ENCODE measurements at places on chromosomes 3 and 15.

DNA sequence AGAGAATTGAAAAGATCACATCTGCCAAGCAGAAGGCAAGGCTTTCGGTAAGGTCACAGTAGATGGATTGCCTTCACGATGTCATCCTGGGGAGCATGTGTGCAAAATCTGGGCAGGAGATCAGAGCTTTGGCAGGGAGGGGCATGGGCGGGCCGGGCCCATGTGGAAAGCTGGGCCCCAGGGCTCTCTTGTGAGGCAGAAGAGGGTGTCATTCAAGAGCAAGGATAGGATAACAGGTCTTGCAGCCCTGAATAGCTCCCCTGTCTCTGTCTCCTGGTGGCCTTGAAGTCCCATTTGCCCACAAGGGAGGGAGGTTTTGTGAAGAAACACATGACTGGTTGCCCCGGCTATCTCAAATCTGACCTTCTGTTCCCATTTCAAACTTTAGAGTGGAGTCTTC, 172.0 kb downstream of the OPA1 start:
- DNase-seq, result no peak

DNA sequence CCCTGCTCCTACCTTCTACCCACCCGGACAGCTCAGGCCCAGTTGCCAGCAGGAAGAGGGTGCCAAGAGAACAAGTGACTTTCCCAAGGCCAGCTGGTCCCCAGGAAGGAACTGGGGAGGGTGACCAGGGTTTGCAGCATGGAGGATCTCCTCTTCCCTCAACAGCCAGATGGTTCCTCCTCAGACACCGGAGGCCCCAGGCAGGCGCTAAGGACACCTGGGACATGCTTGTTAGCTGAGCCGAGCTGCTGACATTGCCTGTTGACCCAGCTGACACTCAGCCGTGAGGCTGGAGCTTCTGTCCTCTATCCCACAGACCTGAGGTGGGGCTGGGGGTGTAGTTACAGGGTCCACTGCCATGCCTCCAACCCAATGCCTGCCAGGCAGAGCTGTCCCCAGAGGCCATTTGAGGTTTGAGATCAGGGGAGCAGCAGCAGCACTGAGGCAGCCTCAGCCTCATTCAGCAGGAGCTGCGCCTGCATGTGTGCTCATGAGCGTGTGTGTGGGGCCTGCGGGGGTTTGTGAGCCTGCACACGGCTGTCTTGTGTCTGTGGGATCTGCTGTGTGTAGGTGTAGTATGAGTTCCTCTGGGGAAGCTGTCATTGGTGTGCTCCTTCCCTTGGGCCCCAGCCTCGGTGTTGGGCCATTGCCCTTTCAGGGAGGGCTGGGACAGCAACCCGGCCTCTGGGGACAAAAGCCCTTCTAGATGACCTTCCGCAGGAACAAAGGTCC, 7.1 kb downstream of the CPLX3 start:
- no peak for DNase-seq

DNA sequence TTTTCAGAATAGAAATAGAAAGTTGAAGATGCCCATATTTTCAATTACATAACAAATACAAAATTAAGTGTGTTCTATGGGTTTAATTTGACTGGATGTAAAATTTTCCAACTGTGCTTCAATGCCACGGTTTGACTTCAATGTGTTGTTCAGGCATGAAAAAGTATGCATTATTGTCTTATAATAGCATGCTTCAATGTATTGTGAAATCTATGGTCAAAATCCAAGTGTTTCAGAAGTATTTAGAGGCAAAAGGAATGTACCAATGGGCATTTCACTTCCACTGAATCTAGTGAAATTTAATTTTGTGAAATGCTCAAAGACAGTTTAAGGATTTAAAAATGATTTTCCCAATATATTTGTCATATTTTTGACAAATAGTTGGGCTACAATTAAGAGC, 16.0 kb downstream of the NEK10 start:
- DNase-seq, result no peak

- no peak for DNase-seq
These were observed 523.0 kb downstream of the FOXP1 start for GRCh38 chr3:71060536-71060935.

GRCh38 chr15:94584833-94585244, 353.5 kb downstream of the MCTP2 start:
- DNase-seq, result peak; percentile 48

- no peak for DNase-seq
These were observed 26.0 kb downstream of the TMEM158 start for GRCh38 chr3:45199837-45200648.

- no peak for DNase-seq
These were observed 28.3 kb downstream of the PTH1R start for GRCh38 chr3:46905661-46906451.

DNA sequence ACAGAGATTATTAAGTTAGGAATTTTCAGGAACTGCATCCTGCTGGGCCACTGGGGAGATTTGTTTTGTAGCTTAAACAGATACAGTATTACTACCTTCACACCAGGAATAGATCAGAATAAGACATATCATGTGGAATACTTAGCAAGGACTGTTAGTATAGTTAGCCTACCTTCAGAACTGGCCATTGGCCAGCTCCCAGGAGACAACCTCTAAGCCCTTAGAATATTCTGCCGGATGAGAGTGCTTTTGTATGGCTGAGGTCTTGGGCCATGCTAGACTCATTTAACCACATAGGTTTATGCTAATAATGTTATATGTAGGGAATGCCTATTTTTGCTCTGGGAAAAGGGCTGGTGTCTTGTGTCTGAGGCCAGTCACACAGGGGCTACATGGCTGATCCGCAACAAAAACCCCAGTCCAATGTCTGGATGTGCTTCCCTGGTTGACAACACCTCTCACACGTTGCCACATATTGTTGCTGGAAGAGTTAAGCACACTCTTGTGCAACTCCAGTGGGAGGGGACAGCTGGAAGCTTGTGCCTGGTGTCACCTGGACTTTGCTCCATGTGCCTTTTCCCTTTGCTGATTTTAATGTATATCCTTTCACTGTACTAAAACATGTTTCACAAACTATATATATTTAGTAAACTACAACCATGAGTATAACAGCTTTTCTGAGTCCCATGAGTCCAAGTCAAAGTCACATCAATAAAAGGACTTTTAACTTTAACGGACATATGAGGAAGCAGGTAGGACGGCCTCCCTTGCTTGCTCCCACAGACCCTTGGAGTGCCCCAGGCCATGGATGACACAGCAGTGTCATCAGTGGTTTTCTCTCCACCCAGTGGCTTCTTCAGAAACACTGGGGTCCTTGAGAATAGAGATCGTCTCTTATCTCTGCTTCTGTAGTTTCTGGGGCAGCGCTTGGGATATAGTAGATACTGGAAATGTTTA, 118.0 kb upstream of the C3orf80 start:
- DNase-seq, result no peak

DNA sequence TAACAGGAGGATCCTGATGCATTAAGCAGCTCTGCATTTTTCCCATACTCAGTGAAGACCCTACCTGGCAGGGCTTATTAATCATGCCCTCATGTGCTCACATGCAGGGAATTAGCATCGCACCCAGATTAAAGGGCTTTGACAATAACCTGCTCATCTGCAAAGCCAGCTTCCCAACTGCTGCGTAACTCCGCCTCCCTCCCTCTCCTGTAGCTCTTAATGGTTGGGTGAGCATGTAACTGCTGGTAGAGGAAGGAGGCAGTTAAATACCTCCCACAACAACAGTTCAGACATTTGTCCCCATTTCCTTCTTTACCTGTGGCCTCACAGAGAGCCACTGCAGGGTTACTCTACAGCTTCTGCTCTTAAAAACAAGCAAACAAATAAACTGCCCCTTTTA, 203.6 kb upstream of the WNT5A start:
- DNase-seq, result no peak

- DNase-seq, result no peak
These were observed 248.4 kb downstream of the ZNF385D start for GRCh38 chr3:21502656-21503055.

DNA sequence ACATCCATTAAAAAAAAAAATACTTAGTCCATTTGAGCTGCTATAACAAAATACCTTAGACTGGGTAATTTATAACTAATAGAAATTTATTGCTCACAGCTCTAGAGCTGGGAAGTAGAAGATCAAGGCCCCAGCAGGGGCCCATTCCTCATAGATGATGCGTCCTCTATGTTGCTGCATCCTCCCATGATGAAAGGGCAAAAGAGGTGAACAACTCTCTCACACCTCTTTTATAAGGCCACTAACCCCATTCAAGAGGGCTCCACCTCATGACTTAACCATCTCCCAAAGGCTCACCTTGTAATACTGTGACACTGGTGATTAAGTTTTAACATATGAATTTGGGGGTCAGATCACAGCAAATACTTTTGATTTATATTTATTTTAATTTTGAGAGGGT, 3.0 kb upstream of the TLNRD1 start:
- no peak for DNase-seq

- no peak for DNase-seq
These were observed 453.8 kb downstream of the OTOL1 start for GRCh38 chr3:161950318-161950868.

GRCh38 chr3:18837137-18837755, 311.1 kb upstream of the KCNH8 start:
- no peak for DNase-seq

DNA sequence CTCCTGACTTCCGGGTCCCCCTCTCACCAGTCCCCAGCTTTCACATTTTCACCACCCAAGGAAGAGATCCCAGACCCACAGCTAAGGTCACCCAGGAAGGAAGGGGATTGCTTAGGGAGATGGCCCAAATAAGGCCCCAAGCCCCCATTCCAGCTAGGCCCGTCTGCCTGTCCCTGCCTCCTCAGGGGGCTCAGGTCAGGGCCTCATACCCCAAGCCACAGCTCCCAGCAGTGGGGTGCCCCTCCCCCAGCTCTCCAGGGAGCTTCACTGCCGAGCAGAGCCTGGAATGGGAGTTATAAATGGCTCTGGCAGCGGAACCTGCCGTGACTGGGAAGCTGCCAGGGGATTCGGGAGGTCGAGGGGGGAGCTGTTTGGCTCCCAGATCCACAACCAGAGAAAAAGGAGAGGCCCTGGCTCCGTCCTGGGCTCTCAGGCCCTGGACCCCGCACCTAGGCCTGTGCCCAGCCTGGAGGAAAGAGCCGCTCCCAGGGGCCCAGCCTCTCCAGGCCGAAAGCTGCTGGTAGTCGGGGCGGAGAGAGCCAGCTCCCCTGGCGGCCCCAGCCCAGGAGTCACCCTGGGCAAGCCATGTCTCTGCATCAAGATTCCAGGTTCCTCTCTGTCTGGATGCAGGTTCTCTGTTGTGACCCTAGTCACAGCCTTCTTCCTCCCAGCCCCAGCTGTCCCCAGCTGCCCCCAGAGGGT, 550 bp downstream of the CCDC9B start:
- DNase-seq, result no peak

DNA sequence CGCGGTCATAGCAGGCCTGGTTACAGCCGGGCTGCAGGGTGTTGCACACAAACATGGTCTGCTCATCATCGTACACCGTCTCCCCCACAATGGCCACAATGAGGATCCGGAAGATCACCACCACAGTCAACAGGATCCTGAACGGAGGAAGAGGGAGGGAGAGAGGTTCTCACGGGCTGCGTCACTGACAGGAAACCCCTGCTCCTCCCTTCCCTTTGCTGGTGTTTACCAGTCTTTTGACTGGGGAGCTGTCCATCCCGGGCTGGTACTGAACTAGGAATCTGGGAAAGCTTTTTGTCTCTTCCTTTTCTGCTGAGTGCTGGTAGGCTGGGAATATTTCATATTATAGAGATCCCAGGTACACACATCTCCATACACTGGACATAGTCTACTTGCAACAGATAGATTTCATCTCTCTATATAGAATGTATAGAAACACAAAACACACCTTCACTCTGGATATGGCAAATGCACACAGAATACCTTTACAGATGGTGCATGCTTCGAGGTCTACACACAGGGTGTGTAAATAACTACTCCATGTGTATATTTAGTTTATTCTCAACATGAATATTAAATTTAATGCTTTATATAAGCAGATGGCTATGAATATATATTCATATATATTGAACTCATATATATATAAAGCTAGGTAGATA, 1.4 kb downstream of the GJD2 start:
- DNase-seq, result no peak

- DNase-seq, result no peak
These were observed 42.9 kb upstream of the RPL32 start for GRCh38 chr3:12884186-12884680.

DNA sequence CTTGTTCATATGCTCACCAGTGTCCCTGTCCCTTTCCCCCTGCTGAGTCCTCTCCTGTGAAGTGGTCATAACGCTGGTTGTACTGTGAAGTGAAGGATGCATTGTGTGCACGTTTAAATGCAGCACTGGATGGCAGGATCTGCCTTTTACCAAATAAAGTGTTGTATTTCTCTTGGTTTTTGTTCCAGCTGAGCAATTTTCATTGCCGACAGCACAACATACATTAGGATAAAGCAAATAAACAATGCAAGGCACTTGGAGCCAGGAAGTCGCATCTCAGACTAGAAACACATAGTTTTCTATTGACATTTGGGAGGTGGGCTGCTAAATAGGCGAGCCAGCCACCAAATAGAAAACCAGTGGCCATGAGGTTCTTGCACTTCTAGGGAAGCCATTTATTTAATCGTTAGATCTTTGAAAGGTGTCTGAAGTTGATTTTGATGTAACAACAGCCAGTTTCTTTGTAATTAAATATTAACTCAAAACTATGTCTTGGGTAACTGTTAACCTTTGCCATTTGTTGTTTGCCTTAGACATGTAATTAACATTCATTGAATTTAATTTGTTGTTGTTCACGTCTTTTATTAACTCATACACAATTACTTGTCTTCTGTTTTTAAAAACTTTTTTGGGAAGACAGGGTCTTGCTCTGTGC, 185.3 kb downstream of the FNDC3B start:
- no peak for DNase-seq

DNA sequence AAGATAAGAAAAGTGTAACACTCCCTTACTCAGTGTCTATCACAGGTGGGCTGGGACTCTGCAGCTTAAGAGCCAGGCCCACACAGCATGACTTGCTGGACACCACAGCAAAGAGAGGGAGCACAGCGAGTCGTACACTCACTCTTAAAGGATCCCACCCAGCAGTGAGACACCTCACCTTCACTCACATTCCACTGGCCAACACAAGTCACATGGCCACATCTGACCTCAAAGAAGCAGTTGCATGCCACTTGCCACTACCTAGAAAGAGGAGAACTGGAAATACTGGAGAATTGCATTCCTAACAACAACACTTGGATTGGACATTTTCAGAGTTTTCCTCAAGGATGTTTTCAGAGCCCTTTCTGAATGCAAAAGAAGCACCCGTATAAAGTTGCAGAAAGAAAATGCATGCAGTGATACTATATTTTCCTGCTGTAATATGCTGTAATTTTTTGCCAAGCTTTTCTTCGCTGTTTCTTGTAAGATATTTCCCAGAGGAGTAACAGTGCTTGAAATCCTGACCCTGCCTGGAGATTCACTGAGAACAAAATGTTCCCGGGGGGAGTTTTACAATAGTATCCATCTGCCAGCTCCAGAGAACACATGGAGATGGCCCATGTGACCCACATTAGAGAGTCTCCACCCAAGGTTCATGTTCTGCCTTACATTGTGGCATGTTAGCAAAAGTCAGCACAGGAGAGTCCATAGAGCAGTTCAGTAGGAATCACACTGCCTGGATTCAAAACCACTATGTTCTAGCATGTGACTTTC, 42.2 kb downstream of the TRIM42 start:
- DNase-seq, result no peak

GRCh38 chr15:90306560-90306959, 41.1 kb downstream of the NGRN start:
- peak; percentile 48 for DNase-seq
